CD4-positive, alpha-beta T cell treated with Interleukin-4 for 1 hour (primary cell): ENCODE measurements at places on chromosomes 2 and 18.

DNA sequence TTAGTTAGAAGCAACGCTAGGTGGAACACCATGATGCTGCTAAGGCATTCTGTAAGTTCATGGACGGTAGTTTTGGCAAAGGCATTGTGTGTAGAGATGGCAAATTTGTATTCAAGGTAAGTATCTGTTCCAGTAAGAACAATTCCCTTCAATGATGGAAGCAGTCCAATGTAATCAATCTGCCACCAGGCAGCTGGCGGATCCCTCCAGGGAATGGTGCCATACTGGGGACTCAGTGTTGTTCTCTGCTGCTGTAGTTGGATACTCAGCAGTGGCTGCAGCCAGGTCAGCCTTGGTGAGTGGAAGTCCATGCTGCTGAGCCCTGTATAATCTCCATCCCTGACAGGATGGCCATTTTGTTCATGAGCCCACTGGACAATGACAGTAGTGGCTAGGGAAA is 62.8 kb downstream of the ARL6IP6 start:
- no peak for DNase-seq

GRCh38 chr18:38847326-38847725 is 1281.7 kb upstream of the CELF4 start:
- DNase-seq = no peak

GRCh38 chr2:189014449-189015138 is 40.4 kb downstream of the COL3A1 start:
- DNase-seq = no peak

DNA sequence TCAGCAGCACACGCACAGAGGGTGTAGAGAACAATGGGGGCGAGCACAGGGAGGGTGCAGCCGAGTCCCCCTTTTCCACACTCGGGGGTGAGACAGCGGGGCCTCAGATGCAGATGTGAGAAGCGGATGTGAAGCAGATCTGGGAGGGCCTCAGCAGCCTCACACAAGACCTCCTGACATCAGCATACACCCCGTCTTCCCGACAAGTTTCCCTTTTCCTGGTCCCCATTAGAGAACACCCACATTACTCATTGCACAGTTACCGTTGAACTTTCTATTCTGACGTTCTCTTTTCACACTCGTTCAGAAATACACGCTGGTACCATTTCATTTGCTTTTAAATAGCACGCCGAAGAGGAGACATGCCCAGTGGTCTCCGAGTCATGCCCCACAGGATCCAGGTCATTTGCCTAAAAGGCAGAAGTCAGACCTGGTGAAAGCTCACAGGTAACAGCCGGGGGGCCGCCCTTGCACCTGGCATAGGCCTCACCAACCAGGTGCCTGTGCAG is 129.5 kb upstream of the ID2 start:
- no peak for DNase-seq

DNA sequence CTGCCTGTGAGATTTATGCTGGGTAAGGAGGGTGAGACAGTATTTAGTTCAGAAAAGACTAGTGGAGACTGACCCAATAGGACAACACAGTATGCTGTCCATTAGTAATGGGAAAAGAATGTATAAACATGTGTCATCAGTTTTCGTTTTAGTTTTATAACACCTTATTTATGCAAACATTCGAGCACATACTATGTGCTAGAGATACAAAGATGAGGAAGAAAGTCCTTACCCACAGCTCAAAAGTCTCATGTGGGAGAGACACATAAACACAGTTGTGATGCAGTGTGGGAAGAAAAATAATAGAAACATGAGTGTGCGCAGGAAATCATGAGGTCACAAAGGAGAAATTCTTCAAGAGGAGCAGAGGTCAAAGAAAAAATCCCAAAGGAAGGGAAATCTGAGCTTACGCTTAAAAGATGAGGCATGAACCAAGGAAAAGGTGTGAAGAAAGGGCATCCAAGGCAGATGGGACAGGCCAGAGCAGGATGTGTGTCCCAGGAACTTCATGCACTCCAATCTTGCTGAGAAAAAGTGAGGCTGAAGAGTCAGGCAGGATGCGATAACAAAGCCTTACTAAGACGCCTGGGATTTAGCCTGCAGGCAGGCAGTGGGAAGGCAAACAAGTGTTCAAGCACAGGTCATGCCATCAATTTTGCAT is 8.1 kb downstream of the METTL21A start:
- no peak for DNase-seq

- DNase-seq = no peak
These were observed 99.2 kb downstream of the RAPGEF4 start for GRCh38 chr2:172834881-172835280.

DNA sequence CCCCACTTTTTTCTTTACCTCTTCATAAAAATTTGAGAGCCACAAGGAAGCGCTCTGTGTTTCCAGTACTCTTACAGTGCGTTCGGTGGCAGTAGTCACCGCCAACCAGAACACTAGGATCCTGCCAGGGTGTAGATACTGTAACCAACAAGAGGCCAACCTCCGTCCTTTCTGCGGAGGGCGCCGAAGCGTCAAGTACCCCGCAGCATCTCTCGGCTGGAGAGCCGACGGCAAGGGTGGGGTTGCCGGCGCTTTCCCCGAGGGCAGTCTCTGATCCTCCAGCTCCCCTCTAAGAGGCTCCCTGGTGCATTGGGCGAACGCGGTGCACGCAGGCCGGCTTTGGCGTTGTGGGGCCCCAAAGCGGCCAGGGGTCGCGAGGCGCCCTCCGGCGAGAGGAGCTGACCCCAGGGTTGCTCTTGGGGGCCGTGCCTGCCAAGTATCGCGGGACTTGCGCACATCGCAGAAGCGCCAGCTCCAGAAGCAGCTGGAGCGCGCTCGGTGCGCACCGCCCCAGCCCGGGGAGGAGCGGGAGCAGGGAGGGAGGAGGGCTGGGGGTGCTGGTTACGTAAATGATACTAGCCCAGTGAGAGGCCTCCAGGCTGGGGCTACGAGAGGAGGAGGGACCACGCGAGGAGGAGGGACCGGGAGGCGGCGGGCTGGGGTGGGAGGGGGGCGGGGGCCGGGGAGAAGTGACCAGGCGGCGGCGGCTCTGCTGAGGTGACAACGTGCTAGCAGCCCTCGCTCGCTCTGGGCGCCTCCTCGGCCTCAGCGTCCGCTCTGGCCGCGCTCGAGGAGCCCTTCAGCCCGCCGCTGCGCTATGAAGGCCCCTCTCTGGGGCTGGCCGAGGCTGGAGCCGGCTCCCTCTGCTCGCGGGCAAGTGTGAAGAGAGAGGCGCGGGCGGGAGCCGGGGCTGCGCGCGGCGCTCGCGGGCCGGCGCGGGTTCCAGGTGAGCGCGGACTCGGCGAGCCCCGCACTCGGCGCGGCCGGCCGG is at the start of gene GALNT13:
Gene GALNT13, plus strand, starts transcription at position 692 of the 991 bp plus-strand sequence.
- no peak for DNase-seq

DNA sequence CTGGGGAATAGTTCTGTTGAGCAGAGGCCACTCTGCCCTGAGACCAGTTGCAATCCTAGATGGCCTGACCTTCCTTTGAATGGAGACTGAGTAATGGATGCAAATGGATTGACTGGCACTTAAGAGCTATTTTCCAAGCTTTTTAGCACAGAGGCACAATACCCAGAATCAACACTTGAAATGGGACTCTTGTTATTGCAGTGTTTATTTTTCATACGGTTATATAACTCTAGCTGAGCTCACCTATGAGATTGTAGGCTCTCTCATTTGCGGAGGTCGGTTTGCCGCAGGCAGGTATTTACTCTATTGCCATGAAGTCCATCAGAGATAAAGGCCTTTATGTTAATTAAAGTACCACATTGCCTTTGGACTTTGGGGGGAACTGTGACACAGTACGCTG is 422.3 kb upstream of the CELF4 start:
- DNase-seq = no peak

DNA sequence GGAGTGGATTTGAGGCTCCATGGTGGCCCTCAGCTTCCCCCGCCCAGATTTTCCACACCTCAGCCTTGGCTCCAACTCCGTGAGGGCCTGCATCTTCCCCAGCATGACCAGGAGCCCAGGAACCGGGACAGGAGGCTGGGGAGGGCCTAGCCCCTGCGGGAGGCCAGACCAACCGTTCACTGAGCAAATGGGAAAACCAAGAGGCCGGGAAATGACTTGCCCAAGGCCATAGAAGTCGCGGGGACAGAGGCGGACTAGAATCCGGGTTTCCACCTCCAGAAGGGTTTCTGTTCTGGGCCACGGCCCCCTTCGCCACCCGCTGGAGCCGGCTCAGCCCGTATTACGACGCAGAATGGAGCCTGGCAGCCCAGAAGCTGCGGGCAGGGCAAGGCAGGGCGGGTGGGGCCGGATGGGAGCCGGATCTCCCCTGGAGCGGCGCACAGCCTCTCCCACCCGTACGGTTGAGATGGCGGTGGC is 7.9 kb upstream of the CRYBA2 start:
- no peak for DNase-seq

DNA sequence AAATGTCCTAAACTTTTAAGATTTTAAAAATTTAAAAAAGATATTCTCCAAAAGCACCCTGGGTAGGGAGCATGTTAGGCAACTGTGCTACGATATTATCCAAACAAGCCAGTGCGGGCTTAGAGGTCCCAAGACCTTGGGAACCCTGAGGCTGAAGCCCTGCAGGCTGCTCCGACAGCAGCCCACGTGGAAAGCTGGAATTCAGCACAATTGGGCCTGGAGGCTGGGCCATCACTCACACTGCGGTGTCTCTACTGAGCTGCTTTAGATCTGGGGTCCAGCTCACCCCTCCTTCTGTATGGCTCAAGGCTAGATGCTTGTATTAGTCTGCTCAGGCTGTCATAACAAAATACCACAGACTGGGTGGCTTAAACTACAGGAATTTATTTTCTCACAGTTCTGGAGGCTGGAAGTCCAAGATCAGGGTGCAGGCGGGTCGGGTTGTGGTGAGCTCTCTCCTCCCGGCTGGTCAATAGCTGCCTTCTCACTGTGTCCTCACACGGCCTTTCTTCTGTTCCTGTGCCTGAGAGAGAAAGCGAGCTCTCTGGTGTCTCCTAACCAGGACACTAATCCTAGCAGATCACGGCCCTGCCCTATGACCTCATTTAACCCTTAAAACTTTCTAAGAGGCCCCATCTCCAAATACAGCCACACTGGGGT is 42.5 kb downstream of the DPYSL5 start:
- no peak for DNase-seq

DNA sequence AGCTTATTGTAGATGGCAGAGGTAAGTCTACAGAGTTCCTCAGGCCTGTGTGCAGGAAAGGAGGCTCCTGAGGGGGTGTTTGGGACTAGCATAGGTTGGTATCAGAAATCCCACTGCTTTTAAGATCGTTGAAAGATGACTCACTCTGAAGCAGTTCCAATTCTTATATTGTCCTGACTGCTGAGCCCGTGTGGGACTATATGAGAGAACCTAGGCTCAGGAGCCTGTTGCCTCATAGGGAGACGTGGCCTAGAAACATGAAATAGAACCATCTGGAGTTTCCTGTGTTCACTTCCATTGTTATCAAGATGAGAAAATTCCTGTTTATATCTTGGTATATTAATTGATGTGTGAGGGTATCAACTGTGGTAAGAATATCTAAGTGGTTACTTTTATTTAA is 5.7 kb downstream of the CCT7 start:
- DNase-seq = no peak

- DNase-seq = no peak
These were observed 75.2 kb downstream of the RIT2 start for GRCh38 chr18:43040281-43040680.

DNA sequence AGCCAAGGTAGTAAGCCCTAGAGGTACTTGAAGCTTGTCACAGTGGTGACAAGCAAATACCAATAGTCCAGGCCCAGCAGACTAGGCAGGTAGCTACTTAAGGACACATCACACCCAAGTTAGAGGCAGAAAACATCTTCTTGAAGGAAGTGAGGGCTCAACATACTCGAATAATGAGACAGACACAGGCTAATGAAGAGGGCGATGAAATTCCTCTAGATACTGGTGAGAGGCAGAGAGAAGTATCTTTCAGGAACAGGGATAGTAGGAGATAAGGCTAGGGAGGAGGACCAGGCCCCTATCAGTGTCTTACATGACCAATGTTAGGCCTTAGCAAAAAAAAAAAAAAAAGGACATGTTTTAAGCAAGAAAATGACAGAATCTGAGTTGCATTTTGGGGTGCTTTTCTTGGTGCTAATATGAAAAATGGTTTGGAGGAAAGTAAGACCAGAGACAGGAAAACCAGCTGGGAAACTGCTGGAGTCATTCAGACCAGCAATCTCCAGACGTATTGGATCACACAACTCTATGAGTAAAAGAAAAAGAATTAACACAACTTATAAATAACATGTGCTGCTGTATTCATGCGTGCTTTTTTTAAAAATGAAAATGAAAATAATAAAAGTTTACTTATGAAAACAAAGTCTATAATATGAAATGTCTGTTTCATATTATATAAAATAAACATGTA is 37.7 kb downstream of the COBLL1 start:
- DNase-seq = no peak

- DNase-seq = no peak
These were observed 34.0 kb downstream of the EML6 start for GRCh38 chr2:54757500-54757899.

DNA sequence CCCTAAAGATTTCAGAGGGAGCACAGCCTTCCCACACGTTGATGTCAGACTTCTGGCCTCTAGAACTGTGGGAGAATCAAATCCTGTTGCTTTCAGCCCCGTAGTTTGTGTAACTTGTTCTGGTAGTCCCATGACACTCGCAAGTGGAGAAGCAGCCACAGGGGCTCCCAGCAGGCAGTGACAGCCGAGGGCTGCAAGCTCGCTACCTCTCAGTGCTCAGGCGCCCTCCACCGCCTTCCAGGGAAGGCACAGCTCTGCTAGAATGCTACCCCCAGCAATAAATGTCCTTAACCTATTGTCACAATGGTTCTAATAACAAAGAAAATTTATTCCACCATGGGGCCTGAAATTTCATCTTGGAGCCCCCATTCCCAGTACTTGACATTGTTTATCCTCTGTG is 143.1 kb upstream of the ZNF236 start:
- no peak for DNase-seq

GRCh38 chr18:61765097-61765496 is 127.7 kb downstream of the RNF152 start:
- no peak for DNase-seq

DNA sequence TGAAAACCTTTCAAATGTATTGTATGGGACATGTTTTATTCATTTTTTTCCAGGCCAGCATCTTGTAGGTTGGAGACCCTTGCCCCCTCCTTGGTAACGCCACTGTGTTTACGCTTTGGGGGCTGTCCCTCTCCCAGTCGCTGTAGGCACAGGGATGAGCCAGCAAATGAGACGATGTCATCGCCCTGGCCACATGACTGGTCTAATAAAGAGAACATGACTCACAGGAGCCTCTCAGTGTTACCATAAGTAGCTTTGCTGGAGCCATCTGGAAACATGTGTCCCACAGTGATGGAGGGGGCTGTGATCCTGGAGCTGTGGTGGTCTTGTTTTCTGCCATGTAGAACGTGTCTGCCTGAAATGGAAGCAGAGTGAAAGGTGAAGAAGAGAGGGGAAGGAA is 78.9 kb downstream of the CD8B2 start:
- no peak for DNase-seq

GRCh38 chr18:13568443-13569392 is 157.6 kb downstream of the FAM210A start:
- peak; percentile 64 for DNase-seq

- DNase-seq = no peak
These were observed 168.7 kb downstream of the TCF4 start for GRCh38 chr18:55419132-55419946.

GRCh38 chr2:66495788-66496640 is 61.1 kb downstream of the MEIS1 start:
- no peak for DNase-seq
